ENCODE measurements at places on chromosomes 1 and 21.

- no peak for DNase-seq
Measured at GRCh38 chr21:44700101-44701022, 3.4 kb downstream of the KRTAP10-12 start.

DNA sequence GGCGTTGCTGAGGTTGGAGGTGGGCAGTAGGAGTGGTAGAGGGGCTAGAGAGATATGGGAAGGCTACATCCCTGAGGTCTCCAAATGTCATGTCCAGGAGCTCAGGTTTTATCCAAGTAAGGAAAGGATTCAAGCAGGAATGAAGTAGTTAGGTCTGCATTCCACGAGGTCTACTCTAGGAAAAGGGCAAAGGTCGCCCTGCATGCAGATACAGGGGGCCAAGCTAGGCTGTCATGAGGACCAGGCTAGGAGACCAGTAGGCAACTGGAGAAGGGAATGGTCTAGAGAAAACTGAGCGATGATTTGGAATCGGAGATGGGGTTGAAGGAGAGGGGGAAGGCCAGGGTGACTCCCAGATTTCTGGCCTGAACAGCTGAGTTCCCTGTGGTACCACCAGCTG is 48.7 kb downstream of the IRF2BP2 start:
- DNase-seq: no peak

DNA sequence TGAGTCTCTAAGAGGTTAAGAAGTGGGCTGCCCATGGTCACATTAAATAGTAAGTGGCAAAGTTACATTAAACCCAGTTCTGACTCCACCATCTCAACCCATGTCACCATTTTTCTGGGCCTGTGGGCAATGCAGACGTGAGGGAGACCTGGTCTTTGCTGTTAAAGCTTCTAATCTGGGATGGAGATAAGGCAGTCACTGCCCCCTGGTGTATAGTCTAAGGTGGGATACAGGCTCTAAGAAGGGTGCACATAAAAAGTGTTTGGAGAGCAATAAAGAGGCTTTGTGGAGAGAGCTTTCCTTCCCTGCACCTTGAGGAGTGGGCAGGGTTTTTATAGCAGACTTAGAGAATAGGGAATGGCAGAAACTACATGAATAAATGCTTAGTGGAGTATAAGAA is 141.3 kb downstream of the ROR1 start:
- no peak for DNase-seq

- no peak for DNase-seq
Measured at GRCh38 chr21:10463156-10463555, 58.2 kb upstream of the TPTE start.

- no peak for DNase-seq
Measured at GRCh38 chr1:54439550-54440223, 33.5 kb upstream of the SSBP3 start.

- no peak for DNase-seq
Measured at GRCh38 chr1:109605381-109605780, 14.0 kb downstream of the GNAT2 start.

DNA sequence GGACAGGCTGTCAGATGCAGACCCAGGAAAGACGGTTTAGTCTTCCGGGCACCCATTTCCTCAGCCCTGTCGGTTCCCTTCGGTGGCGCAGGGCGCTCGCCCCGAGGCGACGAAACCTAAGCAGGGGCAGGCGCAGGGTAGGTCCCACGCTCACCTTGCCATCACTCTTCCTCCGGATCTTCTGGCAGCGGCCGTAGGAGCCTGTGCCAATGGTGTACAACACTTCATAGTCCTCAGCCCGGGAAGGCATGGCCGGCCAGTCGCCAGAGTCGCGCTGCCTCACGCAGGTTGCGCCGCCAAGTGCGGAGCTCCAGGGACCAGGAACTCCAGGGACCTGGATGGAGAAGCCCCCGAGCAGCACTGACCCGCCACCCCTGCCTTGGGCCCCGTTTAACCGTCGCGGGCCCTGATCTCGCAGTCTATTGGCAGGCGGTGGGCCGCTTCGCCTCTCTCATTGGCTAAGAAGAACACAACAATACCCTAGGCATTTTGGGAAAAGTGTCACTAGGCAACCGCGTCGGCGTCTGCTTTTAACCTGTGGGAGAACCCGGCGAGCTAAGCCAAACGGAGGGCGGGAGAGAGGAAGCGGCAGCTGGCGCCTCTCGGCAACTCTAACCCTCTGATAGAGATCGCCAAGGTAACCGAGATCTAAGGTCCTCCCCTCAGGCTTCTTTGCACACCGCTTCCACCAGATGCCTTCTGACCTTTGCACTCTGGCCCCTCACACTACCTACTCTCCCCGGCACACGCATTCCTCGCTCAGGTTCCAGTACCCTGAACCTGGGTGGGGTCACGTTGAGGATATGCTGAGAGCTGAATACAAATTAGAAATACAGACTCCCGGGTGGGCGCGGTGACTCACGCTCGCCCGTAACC is at the start of gene NEK2:
TSS of gene NEK2 (minus strand) at position 392 of the 876 bp plus-strand sequence. CDS start at position 250, 142 bp downstream.
- peak; percentile 97 for DNase-seq

GRCh38 chr21:38267991-38268863 is 11.4 kb downstream of the KCNJ15 start:
- DNase-seq: no peak

DNA sequence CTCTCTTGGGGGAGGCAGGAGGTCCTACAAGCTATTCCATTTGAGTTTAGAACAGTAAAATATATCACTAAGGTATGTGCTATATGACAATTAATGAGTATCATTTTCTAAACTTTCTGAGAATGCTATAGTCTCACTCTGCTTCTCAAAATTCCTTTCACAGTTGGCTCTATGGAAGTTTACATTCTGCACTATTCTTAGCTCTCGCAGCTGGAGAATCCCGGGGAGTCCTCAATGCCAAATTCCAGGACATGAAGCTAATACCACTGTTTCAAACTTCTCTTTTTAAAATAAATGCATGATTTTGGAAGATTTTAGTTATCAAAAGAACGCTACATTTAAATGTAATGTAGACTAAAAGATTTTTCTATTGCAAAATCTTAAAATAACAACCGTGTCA is 22.4 kb upstream of the PALMD start:
- no peak for DNase-seq

GRCh38 chr1:225362805-225363204 is 65.0 kb downstream of the LBR start:
- peak; percentile 36 for DNase-seq

DNA sequence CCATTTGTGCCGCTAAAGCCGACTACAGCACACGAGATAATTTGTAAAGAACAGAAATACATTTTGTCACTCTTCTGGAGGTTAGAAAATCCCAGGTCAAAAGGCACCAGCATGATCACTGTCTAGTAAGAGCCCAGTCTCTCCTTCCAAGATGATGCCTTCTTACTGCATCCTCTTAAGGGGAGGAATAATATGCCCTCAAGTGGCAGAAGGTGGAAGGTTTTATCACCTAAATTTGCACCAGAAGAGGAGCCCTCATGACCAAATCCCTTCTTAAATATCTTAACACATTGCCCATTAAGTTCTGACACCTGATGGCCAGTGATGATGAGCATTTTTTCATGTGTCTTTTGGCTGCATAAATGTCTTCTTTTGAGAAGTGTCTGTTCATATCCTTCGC is 326.7 kb upstream of the RGS18 start:
- peak; percentile 83 for DNase-seq

DNA sequence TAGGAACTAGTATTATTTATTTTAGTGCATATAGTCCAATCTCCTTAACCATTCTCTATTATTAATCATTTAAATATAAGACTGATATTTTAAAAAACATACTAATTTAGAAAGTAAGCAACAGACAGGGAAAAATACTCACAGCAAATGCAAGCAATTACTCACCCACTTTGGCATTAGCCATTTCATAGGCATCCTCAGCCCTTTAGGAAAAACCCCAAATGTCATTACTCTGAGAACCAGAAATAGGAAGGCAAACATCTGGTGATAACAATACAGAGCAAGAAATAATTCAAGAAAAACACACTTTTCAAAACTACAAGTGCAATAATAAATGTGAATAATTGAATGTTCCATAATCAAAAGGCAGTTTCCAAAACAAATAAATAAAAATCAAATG is 545.1 kb downstream of the PLPP3 start:
- DNase-seq: no peak

- DNase-seq: no peak
Measured at GRCh38 chr1:239388159-239388485, 1.8 kb downstream of the CHRM3 start.

- DNase-seq: peak; percentile 38
Measured at GRCh38 chr1:107277022-107277421, 136.2 kb downstream of the NTNG1 start.

DNA sequence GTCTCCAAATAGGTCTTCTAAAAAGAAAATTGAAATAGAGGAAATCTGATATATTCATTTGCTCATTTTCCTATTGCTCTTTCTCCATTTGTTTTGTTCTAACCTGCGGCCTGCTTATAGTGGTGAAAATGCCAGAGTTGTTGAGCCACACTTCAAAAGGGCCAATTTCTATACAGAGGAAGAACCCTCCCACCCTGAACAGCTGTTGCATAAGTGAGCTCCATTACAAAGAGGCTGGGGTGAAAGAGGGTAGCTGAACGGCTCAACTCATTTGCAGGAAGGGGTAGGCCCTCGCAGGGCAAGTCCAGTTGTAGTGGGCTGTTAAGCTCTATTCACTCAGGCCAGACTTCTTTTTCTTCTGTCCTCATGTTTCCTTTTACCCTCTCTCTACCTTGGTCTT is 8.8 kb downstream of the ADCY10 start:
- peak; percentile 46 for DNase-seq

GRCh38 chr21:44876849-44877575 is 3.5 kb upstream of the PTTG1IP start:
- DNase-seq: no peak

- DNase-seq: no peak
Measured at GRCh38 chr1:8373581-8374241, 55.8 kb downstream of the SLC45A1 start.

- no peak for DNase-seq
Measured at GRCh38 chr1:86733340-86733739, 29.0 kb downstream of the SH3GLB1 start.

DNA sequence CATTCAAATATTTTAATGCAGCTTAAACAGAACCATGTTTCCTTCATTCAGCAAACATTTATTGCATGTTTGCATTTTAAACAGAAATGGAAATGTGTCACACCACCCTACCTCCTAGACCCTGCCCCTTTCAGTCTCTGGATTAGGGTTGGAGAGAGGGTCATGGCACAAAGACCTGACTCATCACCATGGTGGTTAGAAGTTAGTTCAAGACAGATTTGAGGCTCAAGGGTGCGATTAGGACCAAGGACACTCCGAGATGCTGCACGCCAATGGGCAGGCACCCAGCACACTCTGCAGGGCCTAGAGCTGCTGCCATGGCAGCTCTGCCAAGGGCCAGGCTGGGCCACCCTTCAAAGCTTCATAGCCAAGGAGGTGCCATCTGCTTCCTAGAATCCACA is 86.9 kb downstream of the NAV1 start:
- no peak for DNase-seq

Measured in OCI-M1 (cell line).